Tibial nerve (tissue), 4 donors: ENCODE measurements at places on chromosomes 6 and 20. TPM values are rescaled to one million over a fixed set of nuclear protein-coding genes. Genes with fewer than 3 reads are reported as not detected.

Gene DDX27
- 31.5 TPM for total RNA-seq

DNA sequence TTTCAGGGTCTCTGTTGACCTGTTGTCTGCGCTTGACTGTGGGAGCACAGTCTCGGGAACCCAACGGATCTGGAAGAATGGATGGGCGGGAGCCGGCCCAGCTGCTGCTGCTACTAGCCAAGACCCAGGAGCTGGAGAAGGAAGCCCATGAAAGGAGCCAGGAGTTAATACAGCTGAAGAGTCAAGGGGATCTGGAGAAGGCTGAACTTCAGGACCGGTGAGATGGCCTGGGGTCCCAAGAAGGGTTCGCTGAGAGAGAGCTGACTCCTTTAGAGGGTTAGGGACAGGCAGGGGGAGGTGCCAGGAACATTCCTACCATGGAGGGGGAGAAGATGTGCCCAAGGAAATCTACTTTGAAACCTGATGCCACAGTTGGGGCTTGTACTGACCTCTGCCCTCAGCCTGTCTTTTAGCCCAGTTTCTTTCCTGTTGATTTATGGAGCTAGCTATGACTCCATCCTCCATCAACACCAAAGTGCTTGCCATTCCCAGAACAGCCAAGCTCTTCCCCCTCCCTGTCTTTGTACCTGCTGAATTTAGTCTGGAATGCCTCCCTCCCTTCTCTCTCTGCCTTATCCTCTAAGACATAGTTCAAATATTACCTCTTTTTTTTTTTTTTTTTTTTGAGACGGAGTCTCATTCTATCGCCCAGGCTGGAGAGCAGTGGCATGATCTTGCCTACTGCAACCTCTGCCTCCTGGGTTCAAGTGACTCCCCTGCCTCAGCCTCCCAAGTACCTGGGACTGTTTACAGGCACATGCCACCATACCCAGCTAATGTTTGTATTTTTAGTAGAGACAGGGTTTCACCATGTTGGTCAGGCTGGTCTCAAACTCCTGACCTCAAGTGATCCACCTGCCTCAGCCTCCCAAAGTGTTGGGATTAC lies 12.2 kb downstream of the CEP250 start:
- no peak overlapping the region for H3K4me3 ChIP-seq
- no peaks in the 10 kb centered on the region for H3K27me3 ChIP-seq
- peaks cover under 1% of the 10 kb centered on the region for H3K36me3 ChIP-seq
- H3K27ac ChIP-seq = no peak overlapping the region
- no peak for DNase-seq

GRCh38 chr6:26033941-26034354 lies 53.3 kb upstream of the HFE start:
- no peaks in the 10 kb centered on the region for H3K27me3 ChIP-seq
- H3K4me1 ChIP-seq = peaks cover 26% of the 10 kb centered on the region

DNA sequence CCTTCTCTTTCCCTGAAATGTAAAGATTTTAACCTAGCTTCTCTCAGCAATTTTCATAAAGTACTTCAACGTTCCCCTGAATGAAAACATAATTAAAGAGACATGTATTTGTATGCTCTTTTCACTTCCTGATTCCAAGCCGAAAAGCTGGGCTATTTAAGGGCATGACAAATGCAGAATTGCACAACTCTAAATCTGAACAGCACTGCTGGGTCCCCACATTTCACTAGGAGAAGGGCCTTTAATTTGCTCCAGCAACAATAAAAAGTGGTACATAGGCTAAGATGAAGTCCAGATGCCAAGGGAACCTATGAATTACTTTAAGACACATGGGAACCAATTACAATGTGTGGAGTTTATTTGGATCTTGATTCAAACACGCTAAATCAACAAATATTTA lies 42.0 kb downstream of the IRAK1BP1 start:
- H3K27me3 ChIP-seq = no peaks in the 10 kb centered on the region
- H3K4me1 ChIP-seq = no peaks in the 10 kb centered on the region
- no peak overlapping the region for H3K4me3 ChIP-seq
- no peaks in the 10 kb centered on the region for H3K36me3 ChIP-seq
- no peak for DNase-seq

DNA sequence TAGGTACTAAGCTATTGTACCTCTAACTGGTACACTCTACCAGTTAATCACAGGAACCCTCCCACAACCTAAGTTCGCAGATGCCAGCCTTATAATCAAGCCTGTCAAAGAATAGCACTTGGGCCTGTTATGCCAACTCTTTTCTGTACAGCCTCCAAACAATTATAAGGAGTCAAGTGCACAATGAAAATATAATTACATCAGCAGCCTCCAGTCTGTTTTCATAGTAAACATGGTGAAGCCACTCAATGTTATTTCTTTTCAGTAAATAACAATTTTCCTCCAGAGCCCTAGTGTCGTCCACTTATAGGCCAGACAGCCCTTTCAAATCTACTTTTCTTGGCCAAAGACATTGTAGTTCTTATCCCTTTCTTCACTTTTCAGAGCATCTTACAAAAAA lies 82.7 kb upstream of the CARMIL1 start:
- no peaks in the 10 kb centered on the region for H3K27me3 ChIP-seq
- H3K27ac ChIP-seq = no peak overlapping the region
- no peaks in the 10 kb centered on the region for H3K4me1 ChIP-seq
- no peaks in the 10 kb centered on the region for H3K36me3 ChIP-seq
- no peak overlapping the region for H3K4me3 ChIP-seq
- no peak for DNase-seq

GRCh38 chr6:97703661-97704060 lies 420.6 kb upstream of the MMS22L start:
- no peak overlapping the region for H3K4me3 ChIP-seq

DNA sequence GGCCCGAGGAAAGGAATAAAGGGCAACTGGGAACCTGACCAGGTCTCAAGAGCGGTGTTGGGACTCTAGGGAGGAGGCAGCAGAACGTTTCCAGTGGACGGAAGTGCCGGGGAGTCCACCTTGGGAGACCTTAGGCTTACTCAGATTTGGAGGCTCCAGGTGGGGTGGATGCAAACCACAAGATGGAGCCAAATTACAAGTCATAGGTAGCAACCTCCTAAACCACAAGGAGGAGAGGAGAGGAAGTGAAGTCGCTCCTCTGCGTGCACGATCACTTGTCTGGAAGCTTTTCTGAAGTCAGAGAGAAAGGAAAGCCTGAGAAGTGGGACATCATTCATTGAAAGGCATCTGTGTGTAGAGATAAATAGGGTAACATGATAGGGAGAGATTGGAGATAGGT lies 9.3 kb downstream of the HLA-DOA start:
- H3K36me3 ChIP-seq = no peaks in the 10 kb centered on the region
- H3K4me3 ChIP-seq = no peak overlapping the region
- H3K27me3 ChIP-seq = peaks cover 11% of the 10 kb centered on the region
- DNase-seq = no peak
- H3K4me1 ChIP-seq = no peaks in the 10 kb centered on the region
